ENCODE measurements at places on chromosomes 4 and X.
A peak's percentile ranks its signal among the peaks of the same experiment; 100 is the strongest.

- no peak overlapping the region for H3K27ac ChIP-seq
- no peaks in the 10 kb centered on the region for H3K36me3 ChIP-seq
- no peaks in the 10 kb centered on the region for H3K4me1 ChIP-seq
- no peak for DNase-seq
- H3K27me3 ChIP-seq: no peaks in the 10 kb centered on the region
Measured at GRCh38 chrX:35016051-35016450, 73.5 kb downstream of the FAM47B start.

GRCh38 chr4:168843635-168844034 lies 166.4 kb downstream of the CBR4 start:
- DNase-seq: no peak
- H3K4me1 ChIP-seq: peaks cover 79% of the 10 kb centered on the region
- peak overlapping the region; percentile 79 for H3K27ac ChIP-seq
- peaks cover 66% of the 10 kb centered on the region for H3K36me3 ChIP-seq
- no peak overlapping the region for H3K4me3 ChIP-seq

DNA sequence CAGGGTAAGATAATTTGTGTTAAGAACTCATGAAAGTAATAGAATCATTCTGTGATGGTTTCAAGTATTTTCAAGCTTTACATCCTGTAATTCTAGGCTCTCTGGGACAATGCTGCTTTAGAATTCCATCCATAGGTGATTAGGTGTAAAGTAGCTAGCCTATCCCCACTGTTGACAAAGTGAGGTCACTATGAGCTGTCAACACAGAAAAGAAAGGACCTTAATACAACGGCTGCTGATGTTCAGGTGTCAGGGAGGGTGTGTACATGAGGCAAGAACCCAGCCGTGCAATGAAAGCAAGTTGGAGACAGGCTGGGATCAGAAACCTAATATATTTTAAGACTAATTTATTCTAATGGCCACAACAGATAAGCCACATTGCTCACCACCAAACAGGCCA lies 36.8 kb upstream of the SH3RF1 start:
- no peaks in the 10 kb centered on the region for H3K36me3 ChIP-seq
- no peak overlapping the region for H3K27ac ChIP-seq
- no peaks in the 10 kb centered on the region for H3K4me1 ChIP-seq
- H3K4me3 ChIP-seq: no peak overlapping the region

DNA sequence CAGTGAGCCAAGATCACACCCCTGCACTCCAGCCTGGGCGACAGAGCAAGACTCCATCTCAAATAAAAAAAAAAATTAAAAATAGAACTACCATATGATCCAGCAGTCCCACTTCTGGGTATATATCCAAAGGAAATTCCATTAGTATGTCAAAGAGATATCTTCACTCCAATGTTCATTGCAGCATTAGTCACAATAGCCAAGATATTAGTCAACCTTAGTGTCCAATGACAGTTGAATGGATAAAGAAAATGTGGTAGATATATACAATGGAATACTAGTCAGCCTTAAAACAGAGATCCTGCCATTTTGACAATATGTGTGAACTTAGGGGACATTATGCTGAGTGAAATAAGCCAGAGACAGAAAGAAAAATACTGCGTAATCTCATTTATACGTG lies 49.4 kb downstream of the C4orf46 start:
- no peaks in the 10 kb centered on the region for H3K27me3 ChIP-seq
- H3K4me1 ChIP-seq: no peaks in the 10 kb centered on the region
- H3K36me3 ChIP-seq: no peaks in the 10 kb centered on the region
- no peak overlapping the region for H3K27ac ChIP-seq

DNA sequence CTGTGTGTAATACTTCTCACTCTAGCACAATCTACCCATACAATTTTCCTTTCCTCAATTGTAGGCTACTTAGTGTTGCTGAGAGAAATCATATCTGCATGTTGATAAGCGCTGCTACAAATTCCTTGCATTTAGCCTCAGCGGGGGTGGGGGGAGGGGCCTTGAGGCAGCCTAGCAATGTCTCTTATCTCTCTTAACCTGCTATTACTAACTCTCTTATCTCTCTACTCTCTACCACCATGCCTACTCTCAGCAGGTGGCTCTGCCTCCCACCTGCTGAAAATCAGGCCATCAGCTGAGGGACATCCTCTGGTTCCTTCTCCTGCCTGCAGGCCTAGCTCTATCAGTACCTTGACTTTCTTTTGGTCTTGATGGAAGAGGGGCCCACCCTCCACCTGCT lies 98.9 kb downstream of the GPR82 start:
- H3K4me1 ChIP-seq: no peaks in the 10 kb centered on the region
- H3K4me3 ChIP-seq: no peak overlapping the region
- H3K36me3 ChIP-seq: no peaks in the 10 kb centered on the region
- no peak overlapping the region for H3K27ac ChIP-seq

- H3K27me3 ChIP-seq: no peaks in the 10 kb centered on the region
- no peak overlapping the region for H3K27ac ChIP-seq
- no peaks in the 10 kb centered on the region for H3K4me1 ChIP-seq
- no peak for DNase-seq
- H3K36me3 ChIP-seq: no peaks in the 10 kb centered on the region
- no peak overlapping the region for H3K4me3 ChIP-seq
Measured at GRCh38 chrX:110915111-110915510, 119.5 kb upstream of the CHRDL1 start.

All from RWPE2 (cell line).